ENCODE measurements at places on chromosomes 1 and 21.
A peak's percentile ranks its signal among the peaks of the same experiment; 100 is the strongest.

- no peak for DNase-seq
Measured at GRCh38 chr1:18878538-18879214, 19.2 kb upstream of the TAS1R2 start.

- DNase-seq = peak; percentile 86
Measured at GRCh38 chr1:220776720-220777326, 9.9 kb upstream of the MTARC1 start.

DNA sequence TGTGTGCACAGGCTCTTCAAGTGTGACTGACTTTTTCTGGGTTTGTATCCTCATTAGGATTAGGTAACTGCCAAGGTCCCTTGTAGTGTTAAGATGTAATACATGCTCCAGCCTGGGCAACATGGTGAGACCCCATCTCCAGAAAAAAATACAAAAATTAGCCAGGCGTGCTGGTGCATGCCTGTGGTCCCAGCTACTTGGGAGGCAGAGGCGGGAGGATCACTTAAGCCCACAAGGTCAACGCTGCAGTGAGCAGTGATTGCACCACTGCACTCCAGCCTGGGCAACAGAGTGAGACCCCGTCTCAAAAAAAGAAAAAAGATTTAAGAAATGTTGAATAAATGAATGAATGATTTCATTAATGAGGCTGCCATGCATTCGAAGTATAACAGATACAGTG lies 15.1 kb downstream of the ZBTB17 start:
- DNase-seq = no peak

DNA sequence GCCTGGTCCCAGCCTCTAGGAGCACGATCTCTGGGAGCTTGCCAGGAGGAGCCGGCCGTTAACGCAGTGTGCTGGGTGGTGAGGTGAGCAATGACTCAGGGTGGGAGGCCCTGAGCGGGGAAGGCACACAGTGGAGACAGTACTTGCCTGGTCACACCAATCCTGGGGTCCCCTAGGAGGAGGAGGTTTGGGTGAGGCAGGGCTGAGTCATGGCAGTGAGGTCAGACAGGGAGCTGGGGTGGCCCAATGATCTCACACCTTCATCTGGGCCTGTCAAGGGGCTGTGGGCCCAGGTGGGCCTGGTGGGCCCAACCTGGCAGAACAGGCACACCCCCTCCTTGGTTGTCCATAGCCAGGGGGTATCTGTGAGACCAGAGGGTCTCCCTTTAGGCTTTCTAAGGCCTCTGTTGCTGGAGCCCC lies 8.6 kb upstream of the EDN2 start:
- DNase-seq = no peak

GRCh38 chr1:211236633-211237320 lies 22.4 kb upstream of the RCOR3 start:
- DNase-seq = no peak

GRCh38 chr1:64572222-64572900 lies 102.4 kb downstream of the CACHD1 start:
- no peak for DNase-seq

- peak; percentile 81 for DNase-seq
Measured at GRCh38 chr1:40774266-40774998, 9.2 kb upstream of the KCNQ4 start.

GRCh38 chr1:110788673-110789072 lies 84.3 kb upstream of the CD53 start:
- DNase-seq = no peak

DNA sequence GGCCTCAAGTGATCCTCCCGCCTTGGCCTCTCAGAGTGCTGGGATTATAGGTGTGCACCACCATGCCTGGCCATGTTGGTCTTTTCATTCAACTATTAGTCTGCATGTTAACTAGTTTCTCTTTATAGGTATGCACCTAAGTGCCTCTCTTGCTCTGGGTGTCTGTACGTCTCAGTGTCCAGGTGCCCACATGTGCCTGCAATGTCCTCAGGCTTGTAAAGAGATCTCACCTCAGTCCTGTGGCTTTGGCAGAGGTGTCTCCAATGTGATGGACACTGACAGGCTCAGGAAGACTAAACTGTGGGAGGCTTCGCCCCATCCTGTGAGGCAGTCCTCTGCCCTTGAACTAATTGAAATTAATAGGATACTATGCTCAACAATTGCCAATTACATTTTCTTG lies 526.3 kb downstream of the PTPRU start:
- peak; percentile 21 for DNase-seq

DNA sequence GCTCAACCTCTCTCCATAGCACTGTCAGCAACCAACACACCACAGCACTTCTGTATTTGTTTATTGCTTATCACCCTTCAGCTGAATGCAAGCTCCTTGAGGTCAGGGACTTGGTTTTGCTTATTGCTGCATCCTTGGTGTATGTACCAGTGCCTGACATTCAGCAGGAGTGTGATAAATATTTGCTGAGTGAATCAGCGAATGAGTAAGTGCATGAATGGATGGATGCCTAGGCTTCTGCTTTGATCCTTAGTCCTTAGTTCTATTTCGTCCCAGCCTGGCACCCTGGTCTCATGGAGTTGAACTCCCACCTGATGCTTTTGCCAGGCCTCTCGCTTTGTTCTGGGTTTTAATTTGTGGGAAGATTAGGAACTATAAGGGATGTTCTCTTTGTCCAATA lies 88.2 kb downstream of the ZSCAN20 start:
- DNase-seq = no peak

- no peak for DNase-seq
Measured at GRCh38 chr1:108597041-108597440, 37.1 kb downstream of the EEIG2 start.

DNA sequence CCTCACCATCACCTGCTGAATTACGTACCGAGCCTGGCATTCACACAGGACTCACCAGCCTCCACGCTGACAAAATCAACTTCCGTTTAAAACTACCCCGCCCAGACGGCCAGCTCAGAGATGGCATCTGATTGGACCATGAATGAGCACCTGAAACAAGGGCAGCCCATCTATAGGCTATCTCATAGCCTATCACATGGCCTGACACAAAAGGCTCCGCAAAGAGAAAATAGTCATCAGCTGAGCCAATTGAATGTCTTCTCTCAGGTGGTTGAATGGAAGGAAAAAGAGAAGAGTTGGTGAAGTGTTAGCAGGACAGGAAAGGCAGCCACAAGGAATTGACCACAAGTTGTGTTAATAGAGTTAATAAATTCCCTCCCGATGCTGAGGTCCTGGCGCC lies 50.6 kb upstream of the ZC3H12A start:
- no peak for DNase-seq

- DNase-seq = peak; percentile 57
Measured at GRCh38 chr1:67134695-67135094, at the start of gene C1orf141. TSS of gene C1orf141 (minus strand) at chr1:67134970. CDS start at chr1:67127240, 7,730 bp downstream.

DNA sequence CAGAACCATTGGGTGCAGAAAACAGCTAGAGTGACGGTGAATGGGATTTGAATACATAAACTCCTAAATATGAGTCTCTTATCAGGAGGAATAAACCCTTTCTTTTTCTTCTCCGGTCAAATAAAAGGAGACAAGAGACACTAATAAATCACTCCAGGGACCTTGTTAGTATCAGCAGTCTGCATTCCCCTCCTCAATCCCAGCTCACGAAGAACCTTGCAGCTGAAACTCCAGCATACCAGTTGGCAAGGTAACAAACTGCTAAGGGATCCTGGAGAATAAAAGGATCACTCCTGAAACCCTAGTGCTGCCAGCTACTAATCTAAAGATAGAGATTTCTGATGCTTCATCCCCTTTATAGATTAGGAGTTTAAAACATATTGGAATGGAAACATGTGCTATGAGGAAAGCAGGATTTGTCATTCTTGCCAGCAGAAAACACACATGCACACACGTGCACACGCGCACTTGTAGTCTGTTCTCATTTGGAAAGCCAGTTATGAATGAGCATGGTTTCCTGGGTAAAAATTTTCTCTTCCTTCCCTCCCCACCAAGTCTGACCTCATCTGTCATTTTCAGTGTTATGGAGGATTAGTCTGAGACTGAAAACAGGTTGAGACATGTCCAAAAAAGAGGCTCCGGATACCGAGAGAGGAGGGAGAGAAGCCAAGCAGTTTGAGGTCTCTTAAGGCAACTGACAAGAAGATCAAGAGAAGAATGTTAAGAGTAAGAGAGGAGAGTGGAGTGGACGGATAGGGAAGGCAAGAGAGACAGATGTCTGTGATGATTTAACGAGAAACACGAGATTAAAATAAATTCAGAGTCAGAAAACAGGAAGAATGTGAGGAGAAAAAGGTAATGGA lies 10.9 kb downstream of the IER5 start:
- no peak for DNase-seq

GRCh38 chr1:18956193-18957135 lies at the start of gene IFFO2:
TSS of gene IFFO2 (minus strand) at chr1:18956676. CDS start at chr1:18956332, 344 bp downstream.
- peak; percentile 100 for DNase-seq

GRCh38 chr1:208166340-208167138 lies 77.6 kb downstream of the PLXNA2 start:
- DNase-seq = no peak

- DNase-seq = peak; percentile 50
Measured at GRCh38 chr1:94962409-94963265, 35.7 kb upstream of the CNN3 start.
